ENCODE measurements at places on chromosomes 2 and 18.

- no peak for DNase-seq
Measured at GRCh38 chr18:75160364-75160763, 48.6 kb downstream of the PTGR3 start.

DNA sequence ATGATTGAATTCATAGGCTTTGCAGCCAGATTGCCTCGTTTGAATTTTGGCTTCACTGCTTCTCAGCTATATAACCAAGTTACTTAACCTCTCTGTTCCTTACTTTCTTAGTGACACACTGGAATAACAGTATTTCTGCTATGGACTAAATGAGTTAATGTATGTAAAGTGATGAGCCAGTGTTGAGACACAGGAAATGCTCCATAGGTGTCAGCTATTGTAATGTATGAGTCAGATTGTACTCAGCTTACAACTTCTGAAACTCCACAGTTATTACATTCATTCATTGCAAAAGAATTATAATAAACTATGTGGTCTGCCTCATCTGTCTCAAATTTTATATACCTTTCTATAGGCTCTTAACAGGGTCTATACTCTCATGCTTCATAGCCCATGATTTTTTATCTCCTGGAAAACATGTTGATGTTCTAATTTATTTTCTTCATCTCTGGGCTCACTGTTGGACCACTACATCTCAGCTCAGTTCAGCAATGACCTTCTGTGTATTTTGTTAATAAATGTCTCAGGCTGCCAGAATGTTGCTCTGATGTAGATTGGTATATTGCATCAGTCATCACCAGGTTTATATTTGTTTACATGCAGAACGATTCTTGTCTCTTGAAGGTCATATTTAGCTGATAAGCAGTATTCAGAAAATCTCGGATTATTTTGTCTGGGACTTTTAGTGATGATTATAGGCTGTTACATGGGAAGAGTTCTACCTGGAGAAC, 76.2 kb downstream of the MAP3K20 start:
- DNase-seq: peak; percentile 95

DNA sequence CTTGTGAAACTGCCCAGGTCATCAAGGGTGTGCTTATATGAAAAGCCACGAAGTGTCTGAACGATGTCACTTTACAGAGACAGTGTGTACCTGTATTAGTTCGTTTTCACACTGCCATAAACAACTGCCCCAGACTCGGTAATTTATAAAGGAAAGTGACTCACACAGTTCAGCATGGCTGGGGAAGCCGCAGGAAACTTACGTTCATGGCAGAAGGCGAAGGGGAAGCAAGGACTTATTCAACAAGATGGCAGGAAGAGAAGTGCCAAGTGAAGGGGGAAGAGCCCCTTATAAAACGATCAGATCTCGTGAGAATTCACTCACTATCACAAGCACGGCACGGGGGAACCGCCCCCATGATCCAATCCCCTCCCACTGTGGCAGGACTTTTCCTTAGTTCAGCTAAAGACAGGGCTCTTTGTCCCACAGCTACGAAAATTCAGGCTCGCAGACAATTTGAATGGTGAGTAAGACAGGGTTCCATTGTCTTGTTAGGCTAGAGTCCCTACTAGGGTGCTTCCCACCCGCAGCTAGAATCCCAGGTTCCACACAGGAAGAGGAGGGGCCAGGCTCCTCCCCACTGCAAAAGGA, 20.1 kb downstream of the TMEM177 start:
- no peak for DNase-seq

- DNase-seq: no peak
Measured at GRCh38 chr2:22957446-22957845, 427.5 kb upstream of the KLHL29 start.

DNA sequence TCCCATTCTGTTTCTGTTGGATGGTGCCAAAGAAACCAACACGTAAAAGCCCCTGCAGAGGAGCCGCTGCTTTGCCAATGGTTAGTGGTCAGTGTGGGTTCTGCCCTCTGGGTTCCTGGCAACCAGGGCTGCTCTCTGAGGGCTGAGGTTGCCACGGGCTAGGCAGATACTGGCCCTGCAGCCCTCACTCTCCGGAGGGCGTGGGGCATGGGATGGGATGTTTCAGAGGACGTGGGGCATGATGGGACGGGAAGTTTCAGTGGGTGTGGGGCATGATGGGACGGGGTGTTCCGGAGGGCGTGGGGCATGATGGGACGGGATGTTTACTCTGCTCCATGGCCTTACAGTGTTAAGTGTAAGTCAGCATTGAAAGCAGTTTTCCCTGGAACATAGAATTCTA, 34.2 kb downstream of the ADI1 start:
- DNase-seq: no peak

- no peak for DNase-seq
Measured at GRCh38 chr2:60096556-60096955, 456.9 kb downstream of the BCL11A start.

GRCh38 chr2:177328056-177328455, 63.5 kb upstream of the NFE2L2 start:
- DNase-seq: peak; percentile 44

DNA sequence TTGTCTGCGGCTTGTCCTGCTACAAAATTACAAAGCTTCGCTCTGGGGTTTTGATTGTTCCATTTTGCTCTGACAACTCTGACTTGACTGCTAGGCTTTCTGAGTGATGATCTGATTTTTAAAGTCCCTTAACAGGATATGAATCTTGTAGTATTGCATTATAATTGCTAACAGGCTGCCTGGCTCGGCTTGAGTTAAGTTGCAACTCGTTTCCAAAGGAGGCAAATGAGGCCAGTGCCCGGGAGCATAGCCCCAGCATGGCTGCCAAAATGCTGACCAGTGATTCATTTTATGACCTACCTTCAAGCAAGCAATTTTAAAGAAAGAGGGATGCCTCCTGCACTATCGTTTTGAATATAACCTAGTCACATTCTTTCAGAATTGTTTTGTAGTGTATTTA, 135.4 kb downstream of the COL6A3 start:
- peak; percentile 69 for DNase-seq

DNA sequence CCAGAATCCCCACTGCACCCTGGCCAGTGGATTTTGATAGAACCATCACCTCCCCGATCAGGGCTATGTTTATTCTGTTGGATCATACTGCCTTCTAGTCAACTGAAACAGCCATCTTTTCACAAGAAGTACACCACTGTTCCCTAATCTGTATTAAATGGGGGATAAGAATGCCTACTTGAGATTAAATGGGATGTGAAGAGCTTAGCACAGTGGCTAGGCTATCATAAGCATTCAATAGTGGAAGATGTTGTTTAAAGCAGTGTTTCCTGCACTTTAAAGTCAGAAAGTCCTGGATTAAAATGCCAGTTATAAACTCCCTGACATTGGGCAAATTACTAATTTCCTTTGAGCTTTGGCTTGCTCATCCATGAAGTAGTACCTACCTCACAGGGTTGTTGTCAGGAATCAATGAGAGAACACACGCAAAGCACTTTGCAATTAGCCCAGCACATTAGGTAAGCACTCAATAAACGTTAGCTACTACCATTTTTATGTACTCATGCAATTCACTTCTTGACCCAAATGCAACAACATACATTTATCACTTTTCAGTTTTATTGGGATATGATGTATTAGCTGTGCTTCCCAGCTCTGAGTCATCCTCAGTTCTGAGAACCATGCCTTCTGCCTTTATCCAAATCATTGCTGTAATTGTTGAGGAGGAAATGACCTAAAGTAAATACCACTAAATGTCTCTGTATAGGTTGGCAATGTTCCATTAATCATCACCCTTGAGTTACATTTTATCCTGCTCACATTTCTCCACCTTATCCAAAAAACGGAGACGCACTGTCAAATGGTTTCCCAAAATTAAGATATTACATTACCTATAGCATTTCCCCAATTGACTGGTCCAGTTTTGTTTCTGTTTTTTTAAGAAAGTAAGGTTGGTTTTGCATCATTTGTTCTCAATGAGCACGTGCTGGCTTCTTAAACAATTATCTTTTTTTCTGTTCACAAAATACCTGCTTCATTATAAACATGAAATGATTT, 2.1 kb downstream of the TMEM247 start:
- DNase-seq: peak; percentile 75

GRCh38 chr18:32469691-32470459, 807 bp downstream of the GAREM1 start:
- peak; percentile 21 for DNase-seq

DNA sequence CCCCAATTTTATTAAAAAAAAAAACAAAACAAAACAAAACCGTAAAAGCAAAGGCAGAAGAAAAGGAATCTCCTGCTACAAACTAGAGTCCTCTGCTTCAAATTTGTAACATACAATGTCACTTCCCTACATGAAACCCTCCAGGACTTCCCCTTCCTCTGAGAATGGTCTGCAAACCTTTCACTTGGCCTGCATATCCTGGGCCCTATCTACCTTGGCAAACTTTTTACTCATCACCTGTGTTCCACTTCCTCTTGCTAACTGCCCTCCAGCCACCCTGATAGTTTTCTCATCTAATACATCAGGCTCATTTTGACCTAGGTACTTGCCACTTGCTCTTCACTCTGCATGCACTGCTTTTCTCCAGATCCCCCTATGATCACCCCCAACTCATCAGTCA, 255.5 kb downstream of the ETAA1 start:
- no peak for DNase-seq

DNA sequence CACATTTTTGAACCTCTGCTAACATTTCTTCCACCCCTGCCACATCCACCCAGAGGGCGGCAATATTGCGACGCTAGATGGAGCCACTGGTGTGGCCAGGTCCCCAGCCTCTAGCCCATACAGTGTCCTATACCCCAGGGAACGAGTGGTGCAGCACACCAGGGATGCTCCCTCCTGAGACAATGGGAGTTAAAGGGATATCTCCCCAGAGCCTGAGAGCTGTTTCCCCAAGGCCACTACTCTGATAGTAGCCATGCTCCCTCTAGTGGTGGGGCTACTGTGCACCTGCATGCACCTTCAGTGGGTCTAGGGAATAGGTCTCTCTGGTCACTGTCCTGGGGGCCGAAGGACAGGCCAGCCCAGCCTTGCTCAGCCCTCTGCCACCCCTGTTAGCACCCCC, 336.4 kb upstream of the FSHR start:
- DNase-seq: peak; percentile 5

GRCh38 chr2:234451852-234452625, 44.8 kb downstream of the ARL4C start:
- DNase-seq: peak; percentile 97

- no peak for DNase-seq
Measured at GRCh38 chr2:106157416-106157815, 36.7 kb downstream of the UXS1 start.

DNA sequence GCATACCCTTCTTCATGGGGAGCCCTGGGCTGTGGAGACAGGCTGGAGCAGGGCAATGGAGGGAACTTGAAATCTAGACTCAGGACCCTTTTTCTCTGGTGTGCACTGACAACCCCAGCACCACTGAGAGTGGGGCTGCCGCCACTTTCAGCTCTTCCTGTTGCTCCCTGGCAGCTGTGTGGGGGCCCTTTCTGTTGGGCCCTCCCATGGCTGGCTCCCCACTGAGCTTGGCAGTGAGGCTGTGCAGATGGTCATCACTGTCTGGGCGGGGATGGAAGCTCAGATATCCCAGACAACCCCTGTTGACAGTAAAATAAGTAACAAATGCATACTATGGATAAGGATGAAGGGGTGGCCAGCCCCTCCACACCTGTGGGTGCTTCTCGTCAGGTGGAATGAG, 6.7 kb downstream of the MYO7B start:
- DNase-seq: no peak

- no peak for DNase-seq
Measured at GRCh38 chr2:53450923-53451322, 316.7 kb upstream of the CHAC2 start.

- DNase-seq: peak; percentile 33
Measured at GRCh38 chr2:84427235-84428138, 31.6 kb downstream of the SUCLG1 start.

GRCh38 chr2:158459161-158460003, 2.6 kb downstream of the PKP4 start:
- no peak for DNase-seq

DNA sequence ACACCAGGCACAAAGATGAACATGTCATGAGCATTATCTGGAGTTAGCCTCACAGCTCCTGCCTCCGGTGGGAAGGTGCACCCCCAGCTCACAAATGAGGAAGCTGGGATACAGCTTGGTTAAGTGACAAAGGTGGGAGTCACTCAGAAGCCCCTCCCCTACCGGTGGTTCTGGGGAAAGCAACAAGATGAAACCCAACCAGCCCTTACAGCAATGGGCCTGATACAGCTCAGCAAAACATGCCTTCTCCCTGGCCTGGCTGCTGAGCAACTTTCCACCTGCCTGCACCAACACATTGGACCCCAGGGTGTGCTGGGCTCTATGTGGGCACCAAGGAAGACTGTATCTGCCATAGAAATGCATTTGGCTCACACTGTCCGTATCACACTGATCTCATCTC, 113.2 kb downstream of the GYPC start:
- DNase-seq: no peak

GRCh38 chr2:239700686-239701345, 300.0 kb upstream of the HDAC4 start:
- no peak for DNase-seq

DNA sequence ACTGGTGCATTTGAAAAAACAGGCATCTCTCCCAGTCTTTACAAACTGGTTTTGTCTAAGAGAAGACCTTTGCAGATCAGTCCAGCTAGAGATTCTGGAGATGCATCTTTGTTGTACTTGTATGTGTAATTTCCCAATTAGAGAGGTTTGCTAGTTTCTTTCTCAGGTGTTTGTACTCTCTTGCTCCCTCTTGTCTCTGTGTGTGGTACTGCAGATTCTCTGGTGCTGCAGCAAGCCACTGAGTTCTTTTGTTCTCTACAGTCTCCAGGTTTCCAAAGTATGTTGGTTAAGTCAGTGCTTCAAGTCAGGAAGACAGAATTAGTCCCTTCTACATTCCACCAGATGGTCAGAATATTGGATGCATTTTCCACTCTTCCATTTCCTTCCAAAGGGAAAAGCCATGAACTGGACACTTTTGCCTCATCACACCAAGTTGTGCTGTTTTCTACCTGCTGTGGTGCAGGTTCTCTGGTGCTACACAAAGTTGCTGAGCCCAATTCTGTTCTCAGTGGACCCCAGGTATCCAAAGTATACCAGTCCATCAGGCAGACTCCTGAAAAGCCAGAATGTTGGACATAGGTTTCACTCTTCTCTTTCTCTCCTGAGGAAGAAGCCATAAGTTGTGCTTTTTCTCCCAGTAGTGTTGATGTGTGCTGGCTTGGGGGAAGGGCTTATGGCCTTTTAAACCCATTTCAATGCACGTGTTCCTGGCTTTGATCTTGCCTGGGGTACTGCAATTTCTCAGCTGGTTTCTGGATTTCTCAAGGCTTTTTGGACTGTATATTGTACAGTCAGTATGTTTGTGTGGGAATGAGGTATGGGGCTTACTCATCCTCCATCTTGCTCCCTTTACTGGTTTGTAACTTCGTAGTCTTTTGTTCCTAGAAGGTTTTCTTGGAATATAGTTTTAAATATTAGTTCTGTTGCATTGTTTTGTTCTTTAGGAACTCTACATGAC, 29.8 kb downstream of the EPC2 start:
- no peak for DNase-seq

DNA sequence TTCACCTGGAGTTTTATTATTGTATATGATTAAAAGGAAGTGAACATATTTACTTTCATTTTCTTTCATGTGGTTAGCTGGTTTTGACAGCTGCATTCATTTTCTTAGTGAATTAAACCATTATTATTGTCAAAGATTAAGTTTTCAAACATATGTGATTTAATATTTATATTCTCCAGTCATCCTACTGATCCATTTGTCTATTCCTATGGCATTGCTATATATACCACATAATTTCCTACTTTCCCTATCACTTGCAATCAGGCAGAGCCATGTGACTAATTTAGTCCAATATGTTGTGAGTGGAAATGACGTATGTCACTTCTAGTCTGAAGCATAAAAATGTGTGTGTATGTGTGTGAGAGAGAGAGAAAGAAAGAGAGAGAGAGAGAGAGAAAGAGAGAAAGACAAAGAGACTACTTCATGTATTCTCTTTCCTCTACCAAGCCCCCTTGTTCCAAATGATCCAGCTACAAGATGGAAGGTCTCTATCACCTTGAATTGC, 12.0 kb upstream of the TACR1 start:
- no peak for DNase-seq
